ENCODE measurements at places on chromosomes 7 and 10.

- DNase-seq = no peak
These were observed 16.1 kb upstream of the AKR1C1 start for GRCh38 chr10:4947039-4947634.

DNA sequence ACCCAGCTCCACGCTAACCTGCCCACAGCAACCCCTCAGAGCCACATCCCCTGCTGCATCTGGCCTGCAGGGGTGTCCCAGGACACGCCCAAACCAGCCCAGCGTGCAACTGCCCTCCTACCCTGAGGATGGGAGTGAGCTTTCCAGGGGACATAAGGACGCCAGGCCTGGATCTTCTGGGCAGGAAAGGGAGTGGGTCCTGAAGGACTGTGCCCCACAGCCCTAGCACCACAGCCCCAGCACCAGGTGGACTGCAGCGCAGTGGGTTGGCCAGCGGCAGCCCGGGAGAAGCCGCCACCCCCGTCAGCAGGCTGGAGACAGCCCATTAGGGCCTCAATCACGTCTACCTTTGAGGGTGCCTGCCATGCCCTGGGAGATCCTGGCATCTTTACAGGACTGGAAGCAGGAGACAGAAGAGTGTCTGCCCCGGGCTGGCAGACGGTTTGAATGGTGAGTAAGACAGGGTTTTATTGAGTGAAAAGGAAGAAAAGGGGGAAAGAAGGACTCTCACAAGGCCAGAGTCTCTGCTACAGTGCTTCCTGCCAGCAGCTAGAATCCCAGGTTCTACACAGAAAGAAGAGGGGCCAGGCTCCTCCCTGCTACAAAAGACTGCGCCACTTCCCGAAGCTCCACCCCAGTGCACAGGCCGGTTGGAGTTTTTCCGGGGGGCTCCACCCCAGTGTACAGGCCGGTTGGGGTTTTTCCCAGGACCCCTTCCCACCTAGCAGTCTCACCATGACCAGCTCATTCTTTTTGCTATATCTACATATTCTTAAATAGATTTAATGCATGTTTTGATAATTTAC, 69.8 kb upstream of the KCTD7 start:
- no peak for DNase-seq

DNA sequence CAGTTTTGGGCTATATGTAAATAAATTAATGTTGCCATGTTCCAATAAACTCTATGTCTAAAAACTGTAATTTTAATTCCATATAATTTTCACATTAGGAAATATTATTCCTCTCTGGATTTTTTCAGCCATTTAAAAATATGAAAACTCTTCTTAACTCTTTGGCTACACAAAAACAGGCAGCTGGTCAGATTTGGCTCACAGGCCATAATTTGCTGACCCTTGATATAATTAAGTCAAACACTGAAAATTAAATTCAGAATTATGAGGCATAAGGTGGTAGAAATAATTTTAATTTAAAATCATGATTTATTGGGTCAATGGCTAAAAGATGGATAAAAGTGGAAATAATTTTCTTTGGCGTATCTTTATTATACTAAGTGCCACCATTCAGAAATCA, 167.0 kb upstream of the ETV1 start:
- DNase-seq = no peak

GRCh38 chr7:44172352-44172751, 16.9 kb downstream of the GCK start:
- DNase-seq = no peak

GRCh38 chr10:133489816-133490588, 36.3 kb downstream of the SCART1 start:
- no peak for DNase-seq

GRCh38 chr10:54148508-54148907, 652.5 kb downstream of the PCDH15 start:
- no peak for DNase-seq

GRCh38 chr10:813286-813685, 118.2 kb downstream of the LARP4B start:
- no peak for DNase-seq

- no peak for DNase-seq
These were observed 146.3 kb downstream of the HIBADH start for GRCh38 chr7:27516421-27516820.

DNA sequence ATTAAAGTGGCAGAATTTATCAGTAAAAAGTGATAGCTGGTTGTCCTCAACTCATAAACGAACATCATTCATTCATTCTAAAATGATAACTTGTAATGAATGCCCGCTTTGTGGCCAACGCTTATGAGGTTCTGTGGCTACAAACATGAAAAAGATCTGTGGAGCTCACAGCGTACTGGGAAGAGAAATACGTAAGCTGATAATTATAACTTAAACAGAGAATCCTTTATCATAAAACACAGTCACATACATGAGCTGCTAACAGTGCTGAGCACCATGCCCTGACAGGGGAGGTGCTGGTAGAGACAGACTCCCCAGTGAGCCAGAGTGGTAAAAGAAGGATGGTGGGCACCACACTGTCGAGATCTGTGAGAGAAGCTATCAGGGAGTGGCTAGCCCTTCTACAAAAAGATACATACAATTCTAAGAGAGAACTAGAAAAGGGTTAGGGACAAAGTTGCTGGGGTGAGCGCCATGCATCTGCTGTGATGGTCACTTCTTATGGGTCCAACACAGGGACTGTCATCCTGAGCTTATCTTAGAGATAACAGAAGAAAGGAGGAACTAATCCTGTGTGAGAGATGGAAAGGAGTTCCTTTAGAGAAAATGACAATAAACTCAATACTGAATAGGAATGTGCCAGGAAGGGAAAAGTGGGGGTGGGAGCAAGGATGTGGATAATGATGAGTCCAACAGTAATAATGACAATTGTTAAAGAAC, 106.7 kb downstream of the USP6NL start:
- no peak for DNase-seq

DNA sequence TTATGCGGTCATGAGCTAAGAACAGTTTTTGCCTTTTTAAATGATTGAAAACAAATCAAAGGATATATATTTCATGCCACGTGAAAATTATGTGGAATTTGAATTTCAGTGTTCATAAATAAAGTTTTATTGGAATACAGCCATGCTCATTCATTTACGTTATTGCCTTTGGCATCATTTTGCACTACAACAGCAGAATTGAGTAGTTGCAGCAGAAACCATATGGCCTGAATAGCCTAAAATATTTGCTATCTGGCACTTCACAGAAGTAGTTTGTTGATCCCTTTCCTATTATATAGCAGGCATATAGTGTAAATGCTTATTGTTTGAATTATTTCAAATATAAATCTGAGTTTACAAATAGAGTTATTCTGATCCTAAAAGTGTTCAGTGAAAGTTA, 59.7 kb downstream of the AUTS2 start:
- no peak for DNase-seq

GRCh38 chr7:65812281-65812680, 60.6 kb upstream of the VKORC1L1 start:
- no peak for DNase-seq

GRCh38 chr10:14724931-14725330, 49.8 kb downstream of the FAM107B start:
- DNase-seq = no peak

- DNase-seq = no peak
These were observed 67.4 kb upstream of the PPP1R3C start for GRCh38 chr10:91700273-91700672.

All from activated CD4-positive, alpha-beta T cell treated with anti-CD3 and anti-CD28 coated beads for 1 hour (primary cell).